Testis (tissue), 5 donors: ENCODE measurements at places on chromosomes 4 and X. TPM values are rescaled to one million over a fixed set of nuclear protein-coding genes. Genes with fewer than 3 reads are reported as not detected.

The PI4K2B gene
- 19.9 TPM for total RNA-seq

The SPRY1 gene
- 52.0 TPM for total RNA-seq

The CC2D2A gene
- 23.7 TPM for total RNA-seq

The SLC25A43 gene
- 3.9 TPM for total RNA-seq

GRCh38 chrX:129931411-129932015 is 25.5 kb downstream of the UTP14A start:
- DNase-seq = peak; percentile 93
- H3K27me3 ChIP-seq = no peaks in the 10 kb centered on the region

DNA sequence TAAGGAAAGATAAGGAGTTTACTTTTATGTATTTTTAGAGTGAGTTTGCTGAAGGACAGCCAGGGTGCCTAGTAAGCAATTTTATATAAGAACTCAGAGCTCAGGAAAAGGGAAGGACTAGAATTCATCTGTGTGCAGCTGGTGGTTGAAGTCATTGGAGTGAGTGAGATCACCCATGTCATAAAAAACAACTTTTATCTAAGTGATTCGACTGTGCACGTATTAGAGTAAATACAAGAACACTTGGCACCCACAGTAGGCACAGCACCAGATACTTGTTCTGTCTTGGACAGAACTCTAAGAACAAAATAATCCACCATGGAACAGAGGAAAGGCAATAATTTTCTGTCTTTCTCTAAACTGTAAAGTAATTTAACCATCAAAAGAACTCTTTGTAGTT is 31.6 kb downstream of the SYNPO2 start:
- H3K27me3 ChIP-seq = no peaks in the 10 kb centered on the region
- no peak overlapping the region for H3K4me3 ChIP-seq
- DNase-seq = peak; percentile 52

The HAND2 gene
- 12.3 TPM for total RNA-seq

GRCh38 chr4:3872834-3873313 is 106.7 kb downstream of the ADRA2C start:
- no peaks in the 10 kb centered on the region for H3K27me3 ChIP-seq
- no peak overlapping the region for H3K27ac ChIP-seq
- no peak for DNase-seq
- no peaks in the 10 kb centered on the region for H3K36me3 ChIP-seq
- no peaks in the 10 kb centered on the region for H3K4me1 ChIP-seq
- H3K4me3 ChIP-seq = peak overlapping the region; percentile 36

DNA sequence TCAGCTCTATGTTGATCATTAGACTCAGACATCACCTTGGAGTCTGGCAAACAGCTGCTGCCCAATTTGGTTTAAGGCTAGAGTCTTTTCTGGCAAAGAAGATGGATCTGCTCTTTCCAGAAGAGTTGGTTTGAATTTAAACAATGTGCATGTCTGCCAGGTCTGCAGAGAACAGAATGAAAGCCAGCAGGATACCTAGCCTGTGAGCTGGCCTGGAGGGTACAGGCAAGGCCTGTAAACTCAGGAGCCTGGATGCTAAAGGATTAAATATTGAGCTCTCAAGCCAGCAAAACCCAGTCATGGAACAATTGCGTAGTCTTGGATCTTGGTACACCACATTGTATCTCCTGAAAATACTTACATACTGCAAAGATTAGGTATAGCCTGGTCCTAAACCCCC is 15.6 kb upstream of the PDLIM3 start:
- no peak overlapping the region for H3K4me3 ChIP-seq
- H3K27me3 ChIP-seq = no peaks in the 10 kb centered on the region
- H3K4me1 ChIP-seq = peaks cover 5% of the 10 kb centered on the region
- no peak for DNase-seq

DNA sequence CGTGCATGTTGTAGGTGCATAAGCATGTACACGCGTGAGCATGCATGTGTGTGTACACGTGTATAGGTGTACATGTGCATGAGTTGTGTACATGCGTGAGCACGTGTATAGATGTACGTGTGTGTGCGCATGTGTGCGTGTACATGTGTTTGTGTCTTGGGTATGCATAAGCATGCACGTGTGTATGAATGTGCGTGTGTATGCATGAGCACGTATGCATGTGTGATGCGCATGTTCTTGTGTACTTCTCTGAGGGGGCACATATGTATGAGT is 9.0 kb downstream of the NAT8L start:
- no peaks in the 10 kb centered on the region for H3K36me3 ChIP-seq
- peaks cover 45% of the 10 kb centered on the region for H3K4me1 ChIP-seq
- H3K27me3 ChIP-seq = no peaks in the 10 kb centered on the region

The CD40LG gene
- not detected for total RNA-seq

GRCh38 chr4:71765821-71766383 is 18.0 kb downstream of the GC start:
- no peaks in the 10 kb centered on the region for H3K36me3 ChIP-seq
- no peaks in the 10 kb centered on the region for H3K4me1 ChIP-seq
- no peak overlapping the region for H3K4me3 ChIP-seq
- no peak for DNase-seq
- H3K27ac ChIP-seq = no peak overlapping the region
- H3K27me3 ChIP-seq = no peaks in the 10 kb centered on the region

DNA sequence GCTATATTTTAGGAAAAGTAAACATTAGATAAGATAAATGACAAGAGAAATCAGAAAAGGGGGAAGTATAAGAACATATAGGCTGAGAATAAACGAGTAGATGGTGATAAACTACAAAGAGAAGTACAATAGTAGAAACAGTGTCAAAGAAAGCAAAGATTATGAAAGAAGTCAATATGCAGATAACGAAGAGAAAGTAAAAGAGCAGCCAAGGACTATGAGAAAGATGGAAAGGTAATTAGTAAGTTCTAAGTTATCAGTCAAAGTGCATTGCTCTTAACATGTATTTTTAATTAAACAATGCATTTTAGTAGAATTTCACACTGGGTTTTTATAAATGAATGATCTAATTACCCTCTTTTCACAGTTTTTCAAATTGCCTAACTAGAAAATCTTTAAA is 1801.3 kb upstream of the PCDH10 start:
- no peak overlapping the region for H3K27ac ChIP-seq
- no peak overlapping the region for H3K4me3 ChIP-seq
- no peaks in the 10 kb centered on the region for H3K4me1 ChIP-seq
- H3K27me3 ChIP-seq = no peaks in the 10 kb centered on the region
- no peaks in the 10 kb centered on the region for H3K36me3 ChIP-seq

The AFF2 gene
- 28.1 TPM for total RNA-seq

DNA sequence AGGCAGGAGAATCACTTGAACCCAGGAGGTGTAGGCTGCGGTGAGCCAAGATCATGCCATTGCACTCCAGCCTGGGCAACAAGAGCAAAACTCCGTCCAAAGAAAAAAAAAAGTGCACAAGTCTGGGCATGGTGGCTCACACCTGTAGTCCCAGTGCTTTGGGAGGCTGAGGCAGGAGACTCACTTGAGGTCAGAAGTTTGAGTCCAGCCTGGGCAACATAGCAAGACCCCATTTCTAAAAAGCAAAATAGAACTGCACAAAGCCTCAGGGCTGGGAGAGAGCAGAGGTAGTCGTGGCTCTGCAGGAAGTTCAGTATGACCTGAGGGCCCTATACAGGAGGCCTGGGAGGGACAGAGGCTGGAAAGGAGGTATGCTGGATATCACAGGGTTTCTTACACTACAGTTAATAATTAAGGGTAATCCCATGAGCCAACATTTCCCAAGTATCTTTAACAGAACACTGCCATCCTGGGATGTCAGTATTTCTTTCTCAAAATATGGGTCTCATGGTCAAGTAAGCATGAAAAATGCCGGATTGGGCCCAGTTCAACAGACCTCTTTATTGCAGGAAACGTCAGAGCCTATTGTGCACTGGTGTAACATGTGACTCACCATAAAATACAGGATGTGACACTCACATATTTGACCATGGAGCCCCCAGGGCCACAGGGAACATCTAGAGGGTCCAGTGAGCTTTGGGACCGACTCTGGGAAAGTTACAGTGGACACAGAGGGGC is 37.8 kb downstream of the ACSL1 start:
- no peak overlapping the region for H3K4me3 ChIP-seq
- no peaks in the 10 kb centered on the region for H3K36me3 ChIP-seq
- DNase-seq = no peak
- H3K4me1 ChIP-seq = no peaks in the 10 kb centered on the region

DNA sequence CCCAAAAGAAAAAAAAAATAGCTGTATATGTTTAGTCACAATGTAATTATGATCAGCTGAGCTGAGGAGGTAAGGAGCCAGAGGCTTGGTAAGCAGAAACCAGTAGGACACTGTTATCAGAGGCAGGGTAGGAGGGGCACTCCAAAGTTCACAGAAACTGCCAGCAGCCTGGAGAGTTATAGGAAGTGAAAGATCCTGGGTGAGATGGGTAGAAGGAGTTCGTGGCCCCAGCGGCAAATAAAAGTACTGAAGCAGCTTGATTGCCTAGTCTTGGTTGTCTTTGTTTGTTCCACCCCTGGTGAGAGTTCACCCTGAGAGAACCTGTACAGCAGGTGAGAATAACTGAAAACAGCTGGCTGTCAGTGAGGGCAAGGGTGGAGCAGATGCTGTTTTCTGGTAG is 340.8 kb downstream of the ADGRL3 start:
- H3K36me3 ChIP-seq = no peaks in the 10 kb centered on the region
- H3K4me3 ChIP-seq = no peak overlapping the region
- H3K4me1 ChIP-seq = no peaks in the 10 kb centered on the region
- H3K27me3 ChIP-seq = no peaks in the 10 kb centered on the region
- no peak for DNase-seq

- no peaks in the 10 kb centered on the region for H3K4me1 ChIP-seq
- no peak overlapping the region for H3K4me3 ChIP-seq
- DNase-seq = no peak
- H3K27ac ChIP-seq = no peak overlapping the region
Measured at GRCh38 chrX:44157858-44158257, 184.7 kb upstream of the NDP start.

DNA sequence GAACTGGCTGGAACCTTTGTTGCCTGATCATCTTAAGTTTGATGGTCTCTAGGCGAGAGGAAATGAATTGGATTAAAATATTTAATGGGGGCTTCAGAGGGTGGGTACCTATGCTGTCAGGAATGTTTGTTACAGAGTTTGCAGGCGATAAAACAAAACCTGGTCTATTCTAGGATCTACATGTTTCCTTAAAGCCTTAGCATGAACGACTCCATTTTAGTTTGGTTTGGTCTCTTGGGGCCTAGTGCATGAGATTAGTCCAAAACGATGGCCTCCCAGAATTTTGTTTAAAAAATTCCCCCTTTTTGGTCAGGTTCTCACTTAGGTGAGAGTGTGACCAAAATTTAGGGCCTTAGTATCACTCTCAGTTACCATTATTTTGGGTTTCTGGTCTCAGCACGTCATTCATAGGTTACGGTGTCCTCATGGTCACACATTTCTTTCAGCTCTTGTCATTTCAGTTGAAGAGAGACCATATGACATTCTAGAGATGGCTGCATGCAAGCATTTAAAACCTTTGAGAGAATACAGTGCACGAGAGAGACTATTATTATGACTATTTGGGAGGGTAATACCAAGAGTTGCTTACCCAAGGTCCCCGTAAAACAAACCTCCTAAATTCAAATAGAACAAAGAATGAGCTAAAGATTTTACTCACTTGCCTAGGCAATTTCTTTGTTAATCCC is 13.8 kb downstream of the MOB1B start:
- H3K27me3 ChIP-seq = no peaks in the 10 kb centered on the region
- H3K36me3 ChIP-seq = no peaks in the 10 kb centered on the region
- H3K4me3 ChIP-seq = no peak overlapping the region
- no peaks in the 10 kb centered on the region for H3K4me1 ChIP-seq
- H3K27ac ChIP-seq = no peak overlapping the region

DNA sequence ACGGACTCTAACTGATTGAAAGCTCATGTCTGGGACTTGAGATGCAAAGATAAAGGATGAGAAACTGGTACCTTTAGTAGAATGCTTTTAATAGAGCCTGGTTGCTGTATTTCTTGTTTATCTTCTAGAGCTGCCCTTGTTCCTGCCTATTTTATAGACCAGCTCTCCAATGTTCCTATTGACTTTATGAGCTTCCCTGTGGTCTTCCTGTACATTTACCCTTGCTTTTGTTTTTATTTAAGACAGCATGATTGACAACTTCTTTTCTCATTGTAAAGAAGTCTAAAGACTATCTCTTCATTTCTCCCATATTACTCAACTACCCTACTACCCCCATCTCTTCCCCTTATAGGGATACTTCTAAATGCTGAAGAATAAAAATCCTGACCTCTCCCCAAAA is 174.7 kb downstream of the UGT8 start:
- no peaks in the 10 kb centered on the region for H3K36me3 ChIP-seq
- DNase-seq = no peak
- H3K4me3 ChIP-seq = no peak overlapping the region

GRCh38 chr4:102787096-102787881 is 26.5 kb upstream of the MANBA start:
- no peak for DNase-seq
- H3K36me3 ChIP-seq = no peaks in the 10 kb centered on the region
- no peaks in the 10 kb centered on the region for H3K4me1 ChIP-seq
- no peaks in the 10 kb centered on the region for H3K27me3 ChIP-seq

The DRD5 gene
- not detected for total RNA-seq

The SSX7 gene
- total RNA-seq = not detected

GRCh38 chr4:1105662-1106061 is 7.7 kb downstream of the RNF212 start:
- no peak overlapping the region for H3K27ac ChIP-seq
- H3K27me3 ChIP-seq = no peaks in the 10 kb centered on the region
- H3K4me3 ChIP-seq = no peak overlapping the region
- H3K36me3 ChIP-seq = no peaks in the 10 kb centered on the region
- no peak for DNase-seq
- H3K4me1 ChIP-seq = no peaks in the 10 kb centered on the region

- H3K27me3 ChIP-seq = no peaks in the 10 kb centered on the region
- no peaks in the 10 kb centered on the region for H3K4me1 ChIP-seq
Measured at GRCh38 chr4:74539044-74539790, 94.3 kb downstream of the AREG start.

DNA sequence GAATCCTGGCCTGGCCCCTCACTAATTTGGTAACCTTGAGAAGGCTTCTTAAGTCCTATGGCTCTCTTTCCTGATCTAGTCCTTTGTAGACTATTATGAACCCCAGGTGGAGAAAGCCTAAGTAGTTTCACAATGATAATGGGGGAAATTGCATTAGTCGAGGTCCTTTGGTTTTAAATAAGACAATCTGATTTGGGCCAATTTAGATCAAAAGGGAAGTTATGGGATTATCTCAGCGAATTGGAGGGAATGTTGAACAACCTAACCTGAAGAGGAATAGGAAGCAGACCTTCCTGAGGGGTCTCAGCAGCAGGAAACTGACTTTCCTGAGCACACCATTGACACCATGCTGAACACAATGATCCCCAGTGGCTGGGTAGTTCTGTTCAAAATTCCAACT is 331.5 kb downstream of the PRDM5 start:
- no peaks in the 10 kb centered on the region for H3K27me3 ChIP-seq
- H3K36me3 ChIP-seq = no peaks in the 10 kb centered on the region
- no peaks in the 10 kb centered on the region for H3K4me1 ChIP-seq
- H3K4me3 ChIP-seq = no peak overlapping the region

The RBMXL3 gene
- total RNA-seq = 4.6 TPM

GRCh38 chr4:30714408-30715031 is 5.6 kb upstream of the PCDH7 start:
- peak; percentile 64 for DNase-seq
- no peak overlapping the region for H3K4me3 ChIP-seq
- no peaks in the 10 kb centered on the region for H3K36me3 ChIP-seq
- no peak overlapping the region for H3K27ac ChIP-seq
- no peaks in the 10 kb centered on the region for H3K27me3 ChIP-seq

The HMGN5 gene
- 105 TPM for total RNA-seq

The S100G gene
- total RNA-seq = not detected
